ENCODE measurements at places on chromosomes 6 and 20.

DNA sequence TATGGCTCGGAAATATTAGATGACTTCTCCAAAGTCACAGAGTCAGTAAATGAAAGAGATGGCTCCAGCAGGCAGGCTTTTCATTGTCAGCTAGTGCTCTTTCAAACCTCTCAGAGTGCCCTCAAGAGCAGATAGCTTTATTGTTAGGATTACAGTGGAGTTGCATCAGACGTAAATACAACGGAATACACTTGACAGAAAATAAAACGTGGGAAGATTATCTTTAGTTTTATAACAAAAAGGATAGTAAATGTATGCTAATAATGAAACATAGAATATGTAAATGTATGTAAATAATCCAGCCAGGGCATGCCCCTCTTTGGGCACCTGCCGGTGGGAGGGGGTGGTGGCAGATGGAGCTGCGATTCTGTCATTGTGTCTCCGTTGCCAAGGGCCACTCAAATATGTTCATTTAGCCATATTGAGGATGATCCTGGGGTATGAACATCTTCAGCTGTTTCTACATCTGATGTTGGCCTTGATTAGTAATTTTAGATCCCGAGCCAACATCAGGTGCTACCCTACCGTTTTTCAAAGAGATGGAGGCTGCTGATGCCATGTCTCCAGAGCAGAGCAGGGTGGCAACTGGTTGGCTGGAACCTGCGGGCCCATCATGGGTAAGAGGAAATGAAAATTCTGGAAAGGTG, 358.3 kb upstream of the SULF2 start:
- DNase-seq, result no peak

- no peak for DNase-seq
Measured at GRCh38 chr20:47352332-47353238, 3.9 kb downstream of the ZMYND8 start.

GRCh38 chr20:61073376-61073775, 178.7 kb upstream of the CDH4 start:
- no peak for DNase-seq

- DNase-seq, result no peak
Measured at GRCh38 chr6:9085054-9085708, 649.8 kb upstream of the SLC35B3 start.

- no peak for DNase-seq
Measured at GRCh38 chr20:36236786-36237121, 476 bp downstream of the AAR2 start.

- no peak for DNase-seq
Measured at GRCh38 chr6:147547369-147547902, 38.9 kb downstream of the SAMD5 start.

DNA sequence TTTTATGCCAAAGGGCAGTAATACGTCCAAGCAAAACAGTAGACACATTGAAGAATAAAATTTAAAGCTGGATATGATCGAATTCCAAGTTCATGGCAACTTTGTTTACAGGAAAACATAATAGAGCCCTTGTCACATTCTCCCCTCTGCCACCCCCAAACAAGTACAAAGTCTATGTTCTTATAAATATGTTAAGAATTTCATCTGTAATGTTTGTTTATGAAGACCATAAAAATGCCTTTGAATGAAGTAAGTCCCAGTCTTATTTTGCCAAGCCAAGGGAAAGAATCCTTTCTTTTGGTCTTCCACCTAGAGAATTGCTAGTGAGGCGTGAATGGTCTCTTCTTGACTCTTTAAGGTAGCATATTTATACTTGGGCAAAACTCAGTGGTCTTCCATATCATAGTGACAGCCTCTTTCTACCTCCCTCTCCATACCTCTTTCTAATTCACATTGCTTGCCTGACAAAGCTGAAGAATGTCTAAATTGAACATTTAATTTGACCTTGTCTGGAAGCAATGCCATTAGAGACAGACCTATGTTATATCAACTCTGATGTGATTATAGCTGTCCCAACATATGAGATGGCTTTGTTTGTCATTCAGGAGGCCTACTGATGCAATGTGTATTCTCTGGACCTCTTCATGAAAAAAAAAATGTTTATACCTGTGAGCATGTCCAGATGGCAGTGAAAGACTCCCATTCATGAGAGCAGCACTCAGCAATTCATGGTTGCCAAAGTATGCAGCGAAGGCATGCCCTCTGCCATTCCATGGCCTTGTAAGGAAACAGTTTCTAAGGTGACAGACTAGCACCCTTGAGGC, 70.6 kb upstream of the CCN2 start:
- no peak for DNase-seq

DNA sequence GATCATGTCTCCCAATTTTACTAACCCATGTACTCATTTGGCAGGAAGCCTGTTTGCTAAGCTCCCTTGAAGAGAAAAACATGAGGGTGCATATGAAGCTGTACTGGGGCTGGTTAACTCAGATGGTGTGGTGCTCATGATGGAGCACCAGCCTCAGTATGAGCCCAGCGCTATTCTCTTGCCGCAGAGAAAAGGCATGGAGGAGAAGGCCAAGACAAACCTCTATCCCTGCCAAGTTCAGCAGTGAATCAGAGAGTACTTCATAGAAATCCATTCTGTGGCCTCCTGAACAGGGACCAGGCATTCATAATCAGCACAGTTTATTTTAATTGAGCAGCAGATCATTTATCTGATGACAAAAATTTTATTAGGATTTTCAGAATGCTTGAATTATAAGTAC, 398.1 kb downstream of the LMBRD1 start:
- no peak for DNase-seq

- no peak for DNase-seq
Measured at GRCh38 chr6:7433121-7433617, 43.6 kb downstream of the RIOK1 start.

DNA sequence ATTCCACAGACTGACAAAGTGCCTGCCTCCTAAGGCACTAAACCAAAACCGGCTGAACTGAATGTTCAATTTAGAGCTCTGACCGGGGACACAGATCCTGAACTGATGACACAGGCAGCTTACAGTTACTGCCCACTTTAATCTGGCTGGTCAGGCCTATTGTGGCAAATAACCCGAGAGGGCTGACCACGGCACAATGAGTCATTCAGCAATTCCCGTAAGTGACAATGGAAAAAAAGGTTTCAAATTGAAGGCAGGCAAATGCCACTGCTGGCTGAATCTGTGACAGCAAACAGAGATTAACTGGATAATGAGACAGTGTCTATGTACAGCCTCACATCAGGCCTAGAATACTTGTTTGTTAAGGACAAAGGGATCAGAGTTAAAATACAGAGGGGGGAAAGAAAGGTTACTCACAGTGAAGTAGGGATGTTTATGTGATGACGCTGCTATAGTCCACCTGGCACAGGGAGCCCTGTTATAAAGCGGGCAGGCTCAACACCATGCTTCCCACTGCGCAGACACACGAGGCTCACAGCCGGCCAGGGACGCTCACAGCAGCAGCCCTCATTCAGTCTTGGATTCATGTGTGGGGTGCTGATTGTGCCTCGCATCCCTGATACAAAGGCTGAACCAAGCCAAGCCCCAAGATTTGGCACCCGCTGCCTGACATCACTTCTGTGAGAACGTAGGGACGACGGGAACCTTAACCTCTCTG, 54.4 kb downstream of the RTN4IP1 start:
- DNase-seq, result no peak

- DNase-seq, result no peak
Measured at GRCh38 chr6:31711233-31711632, 3.9 kb upstream of the LY6G6D start.

- no peak for DNase-seq
Measured at GRCh38 chr6:33028220-33028849, 18.9 kb upstream of the HLA-DOA start.

- DNase-seq, result no peak
Measured at GRCh38 chr20:2745060-2745910, 52.7 kb downstream of the EBF4 start.

DNA sequence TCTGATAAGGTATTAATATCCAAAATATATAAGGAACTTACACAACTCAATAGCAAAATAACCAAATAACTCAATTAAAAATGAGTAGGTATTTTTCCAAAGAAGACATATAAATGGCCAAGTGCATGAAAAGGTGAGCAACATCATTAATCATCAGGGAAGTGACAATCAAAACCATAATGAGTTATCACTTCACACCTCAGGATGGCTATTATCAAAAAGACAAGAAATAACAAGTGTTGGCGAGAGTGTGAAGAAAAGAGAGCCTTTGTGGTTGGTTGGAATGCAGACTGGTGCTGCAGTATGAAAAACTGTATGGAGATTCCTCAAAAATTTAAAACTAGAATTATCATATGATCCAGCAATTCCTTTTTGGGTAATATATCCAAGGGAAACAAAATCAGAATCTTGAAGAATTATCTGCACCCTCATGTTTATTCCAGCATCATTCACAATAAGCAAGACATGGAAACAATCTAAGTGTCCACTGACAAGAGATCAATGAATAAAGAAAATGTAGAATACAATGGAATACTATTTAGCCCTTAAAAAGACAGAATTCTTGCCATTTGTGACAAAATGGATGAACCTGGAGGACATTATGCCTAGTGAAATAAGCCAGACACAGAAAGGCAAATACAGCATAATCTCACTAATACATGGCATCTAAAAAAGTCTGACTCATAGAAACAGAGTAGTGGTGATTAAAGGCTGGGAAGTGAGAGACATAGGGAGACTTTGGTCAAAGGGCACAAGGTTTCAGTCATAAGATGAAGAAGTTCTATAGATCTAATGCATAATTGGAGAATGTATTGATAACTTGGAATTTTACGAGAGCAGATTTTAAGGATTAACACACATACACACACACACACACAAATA, 175.6 kb downstream of the FOXA2 start:
- DNase-seq, result no peak

GRCh38 chr6:34189806-34190503, 44.1 kb upstream of the GRM4 start:
- peak; percentile 15 for DNase-seq

GRCh38 chr20:24402188-24402587, 67.2 kb upstream of the SYNDIG1 start:
- no peak for DNase-seq

DNA sequence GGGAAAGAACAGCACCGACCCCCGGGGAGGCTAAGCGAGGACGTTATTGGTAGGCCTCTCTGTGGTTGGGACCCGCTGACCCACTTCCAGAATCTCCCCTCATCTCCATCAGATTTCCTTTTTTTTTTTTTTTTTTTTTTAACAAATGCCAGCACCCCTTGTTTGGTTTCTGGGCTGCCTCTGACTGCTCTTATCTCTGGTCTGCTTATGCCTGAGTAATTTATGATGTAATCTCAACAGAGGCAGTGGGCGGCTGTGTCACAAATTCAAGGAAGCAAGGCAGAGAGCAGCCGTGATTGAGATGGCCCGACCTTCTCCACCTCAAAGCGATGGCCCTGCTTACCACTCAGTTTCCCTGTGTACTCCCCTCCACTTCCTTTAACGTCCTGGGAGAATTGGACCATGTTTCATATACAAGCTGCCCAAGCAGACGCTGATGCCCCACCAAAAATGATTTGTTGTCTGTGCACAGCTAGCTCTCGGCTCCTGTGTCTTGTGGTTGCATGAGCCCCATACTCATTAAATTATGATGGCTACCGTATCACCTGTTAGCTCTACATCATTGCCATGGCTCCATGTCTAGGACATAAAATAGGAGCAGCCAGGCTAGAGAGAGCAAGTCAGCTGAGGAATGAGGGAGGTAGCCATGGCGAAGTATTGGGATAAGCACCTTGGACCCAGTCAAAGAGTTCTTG, 98.1 kb downstream of the ZNF217 start:
- no peak for DNase-seq

GRCh38 chr6:44008821-44009370, 118.4 kb downstream of the MRPL14 start:
- DNase-seq, result no peak

GRCh38 chr20:9999645-10000044, 35.1 kb upstream of the ANKEF1 start:
- no peak for DNase-seq
